ENCODE measurements at places on chromosomes 5 and 9.

DNA sequence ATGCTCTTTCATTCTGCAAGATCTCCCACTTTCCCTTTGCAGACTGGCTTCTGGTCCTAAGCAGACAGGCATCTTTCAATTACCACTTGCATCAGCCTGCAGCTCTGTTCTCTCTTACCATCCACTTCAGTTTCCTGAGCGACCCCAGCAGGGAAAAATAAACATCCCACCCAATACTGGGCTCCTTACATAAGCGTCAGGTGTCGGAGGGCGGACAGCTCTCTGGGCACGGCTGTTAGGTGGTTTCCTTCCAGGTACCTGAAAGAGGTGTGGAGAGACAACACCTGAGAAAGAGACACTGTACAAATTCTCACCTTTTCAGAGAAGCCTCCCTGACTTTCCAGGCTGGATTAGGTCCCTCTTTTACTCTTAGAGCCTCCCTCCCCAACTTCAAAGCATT, 145.1 kb upstream of the PANK3 start:
- DNase-seq, result no peak

DNA sequence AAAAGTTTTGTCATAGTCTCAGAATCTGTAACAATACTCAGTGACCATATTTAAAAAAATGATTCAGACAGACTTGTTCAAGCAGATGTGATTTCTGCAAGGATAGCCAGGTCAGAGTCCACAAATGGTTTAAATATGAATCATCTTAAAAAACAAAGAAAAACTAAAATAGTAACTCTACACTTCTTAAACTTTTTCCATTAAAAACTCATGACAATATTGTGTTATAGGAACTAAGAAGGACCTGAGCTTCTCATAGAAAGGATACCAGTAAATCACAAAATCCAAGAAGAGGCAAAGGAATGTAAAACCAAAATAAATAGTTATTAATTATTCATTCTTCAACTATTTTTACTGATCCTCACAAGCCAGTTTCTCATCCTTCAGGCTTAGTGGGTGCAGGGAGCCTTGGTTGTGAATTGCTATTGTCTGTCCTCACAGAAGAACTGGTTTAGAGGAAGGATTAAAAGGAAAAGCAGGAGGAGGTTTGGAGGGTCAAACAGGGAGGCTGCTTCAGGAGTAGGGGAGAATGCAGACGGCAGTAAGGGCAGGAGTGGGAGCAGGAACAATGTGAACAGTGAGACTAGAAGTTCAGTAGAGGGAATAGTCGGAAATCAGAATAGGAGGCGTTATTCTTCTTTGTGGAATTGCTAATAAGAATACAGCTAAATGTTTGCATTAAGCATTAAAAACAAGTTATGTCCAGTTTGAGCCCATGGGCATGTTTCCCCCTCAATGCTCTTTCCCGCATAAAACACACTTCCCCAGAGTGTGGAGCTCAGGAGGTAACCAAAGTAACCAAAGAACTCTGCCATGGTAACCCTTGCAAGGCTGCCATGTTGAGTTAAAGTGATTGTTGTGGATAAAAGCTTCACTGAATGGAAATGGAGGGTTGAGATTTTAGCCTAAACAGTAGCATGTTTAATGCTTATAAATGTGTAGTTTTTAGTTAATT, 110.7 kb downstream of the CCDC192 start:
- no peak for DNase-seq

DNA sequence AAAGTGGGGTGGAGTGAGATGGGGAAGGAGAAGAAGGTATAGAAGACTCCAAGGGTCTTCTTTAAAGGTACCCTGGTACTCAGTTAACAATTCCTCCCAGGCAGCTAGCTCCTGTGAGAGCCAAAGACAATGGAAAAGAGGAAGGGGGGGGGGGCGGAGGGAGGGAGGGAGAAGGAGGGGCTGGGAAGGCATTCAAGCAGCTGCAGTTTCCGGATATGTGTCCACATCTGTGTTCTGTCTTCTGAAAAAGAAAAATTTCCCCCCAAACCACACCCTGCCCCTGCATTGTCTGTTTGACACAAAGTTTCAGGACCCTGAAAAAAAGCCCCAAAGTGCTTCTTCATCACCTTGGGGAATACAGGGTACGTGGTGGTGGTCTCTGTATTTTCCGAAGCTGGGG, 11.1 kb downstream of the SPRY4 start:
- DNase-seq, result no peak

DNA sequence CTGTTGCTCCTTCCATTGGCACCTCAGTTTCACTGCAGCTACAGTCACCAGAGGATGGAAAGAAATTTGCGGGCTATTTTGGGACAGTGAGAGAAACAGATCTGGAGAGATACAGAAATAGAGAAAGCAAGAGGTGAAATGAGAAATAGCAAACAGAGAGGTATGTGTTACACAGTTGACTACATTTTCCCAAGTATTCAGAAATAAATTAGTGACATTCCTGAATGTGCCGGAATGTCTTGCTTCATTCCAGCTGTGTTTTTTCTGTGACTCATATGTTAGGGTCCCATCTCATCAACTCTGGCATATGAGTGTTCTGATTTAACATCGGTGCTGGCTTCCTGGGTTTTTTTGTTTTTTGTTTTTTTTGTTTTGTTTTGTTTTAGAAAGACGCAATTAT, 63.8 kb upstream of the ZNF462 start:
- no peak for DNase-seq

GRCh38 chr5:142314606-142315005, 10.2 kb downstream of the SPRY4 start:
- no peak for DNase-seq

- DNase-seq, result peak; percentile 42
These were observed 7.5 kb downstream of the RNF44 start for GRCh38 chr5:176529741-176530141.

GRCh38 chr5:156947925-156948324, 15.1 kb downstream of the TIMD4 start:
- no peak for DNase-seq

GRCh38 chr9:8832955-8833354, 1033.4 kb upstream of the DMAC1 start:
- DNase-seq, result no peak

- DNase-seq, result no peak
These were observed 162.2 kb downstream of the GADD45G start for GRCh38 chr9:89766991-89767390.

DNA sequence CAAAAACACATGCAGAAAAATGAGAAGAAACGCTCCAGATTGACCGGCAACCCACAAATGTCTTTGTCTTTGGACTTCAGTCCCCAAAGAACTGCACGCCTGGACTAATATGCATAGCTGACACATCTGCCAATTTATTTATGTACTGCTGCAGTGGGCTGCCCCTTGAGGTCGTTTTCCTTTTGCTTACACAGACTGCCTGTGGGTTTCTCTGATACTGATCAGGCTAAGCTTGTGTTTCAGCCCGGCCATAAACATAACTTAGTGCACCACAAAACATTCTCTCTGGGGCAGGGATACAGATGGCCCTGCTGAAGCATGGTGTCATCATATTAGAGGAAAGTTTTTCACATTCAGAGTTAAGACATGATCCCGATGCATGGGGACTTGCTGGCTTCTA, 75.4 kb downstream of the NUDT12 start:
- DNase-seq, result no peak

- no peak for DNase-seq
These were observed 23.1 kb upstream of the CKMT2 start for GRCh38 chr5:81209869-81210493.

DNA sequence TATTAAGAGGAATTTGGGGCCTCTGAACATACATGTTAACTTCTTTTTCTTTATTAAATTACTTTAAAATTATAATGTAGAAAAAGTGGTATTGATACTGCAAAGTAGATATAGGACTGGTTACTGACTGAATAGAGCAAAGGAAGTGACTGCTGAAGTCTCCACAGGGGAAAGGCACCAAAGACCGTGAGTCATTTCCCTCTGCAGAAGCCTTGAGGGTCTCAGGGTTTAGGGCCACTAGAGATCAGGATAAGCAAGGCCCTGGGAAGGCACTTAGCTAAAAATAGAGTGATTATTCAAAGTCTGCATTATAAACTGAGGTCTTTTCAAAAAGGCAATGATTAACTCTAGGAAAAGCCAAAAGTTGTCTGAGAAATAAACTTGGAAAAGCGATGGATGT, 44.7 kb upstream of the ITGA1 start:
- no peak for DNase-seq

DNA sequence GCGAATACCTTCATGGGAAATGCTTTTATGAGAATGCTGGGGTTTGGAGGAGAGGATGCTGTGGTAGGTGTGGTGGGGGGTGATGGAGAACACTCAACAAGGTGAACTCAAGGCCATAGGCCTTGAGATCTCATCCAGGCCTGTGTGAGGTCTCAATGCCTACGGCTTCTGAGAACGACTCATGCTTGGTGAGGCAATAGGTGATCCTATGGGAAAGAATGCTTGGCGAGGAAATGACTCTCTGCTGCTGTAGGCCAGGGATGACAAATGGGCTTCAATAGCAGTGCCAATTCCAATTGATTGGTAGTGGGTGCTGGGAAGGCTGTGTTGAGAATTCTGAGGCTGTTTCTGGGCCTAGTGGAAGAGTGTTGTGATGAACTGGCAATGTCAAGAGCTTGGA, 280.2 kb upstream of the CLINT1 start:
- no peak for DNase-seq

GRCh38 chr5:100539519-100539918, 4.3 kb downstream of the FAM174A start:
- no peak for DNase-seq

GRCh38 chr5:68464424-68464823, 248.9 kb downstream of the PIK3R1 start:
- no peak for DNase-seq
